ENCODE measurements at places on chromosomes 4 and X.

- DNase-seq = no peak
These were observed 35.5 kb downstream of the EREG start for GRCh38 chr4:74400395-74400794.

DNA sequence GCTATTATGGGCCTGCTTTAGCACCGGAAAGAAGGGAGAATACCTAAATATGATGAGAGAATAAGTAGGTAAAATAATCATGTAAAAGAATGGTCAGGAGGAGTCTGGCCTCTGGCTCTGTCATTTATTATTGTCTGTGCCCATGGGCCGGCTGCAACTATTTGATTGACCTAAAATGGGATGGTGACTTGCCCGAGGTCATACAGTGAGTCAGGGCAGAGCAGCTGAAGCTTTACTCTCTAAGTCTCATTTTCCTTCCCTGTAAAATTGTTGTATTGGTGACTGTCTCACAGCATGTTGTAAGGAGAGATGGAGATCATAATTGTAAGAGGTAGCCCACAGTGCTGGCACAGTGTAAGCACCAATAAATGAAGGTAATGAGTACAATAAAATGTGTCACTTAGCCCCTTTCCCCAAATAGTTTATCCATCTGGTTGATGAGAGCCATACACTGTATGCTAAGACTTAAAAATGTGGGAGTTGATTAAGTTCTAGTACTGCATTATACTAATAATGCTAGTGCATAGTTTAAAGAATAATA lies 39.6 kb downstream of the RUFY3 start:
- no peak for DNase-seq

DNA sequence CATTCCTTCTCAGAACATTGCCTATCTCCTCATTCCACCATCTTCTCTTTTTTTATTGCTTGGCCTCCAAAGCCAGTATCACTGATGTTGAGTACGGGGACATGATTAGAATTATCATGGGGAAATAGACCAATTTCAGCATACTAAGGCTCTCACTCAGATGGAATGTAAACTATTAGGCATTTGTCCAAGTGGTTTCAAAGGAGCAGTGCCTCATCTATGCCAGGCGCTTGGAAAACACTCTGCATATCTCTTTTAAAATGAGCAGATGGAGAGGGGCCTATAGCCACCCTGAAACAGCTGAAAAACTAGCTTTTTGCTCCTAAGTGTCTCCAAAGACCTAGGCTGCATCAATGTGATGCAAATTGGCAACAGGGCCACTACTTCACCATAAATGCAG lies 150.8 kb upstream of the DIPK2B start:
- DNase-seq = no peak

DNA sequence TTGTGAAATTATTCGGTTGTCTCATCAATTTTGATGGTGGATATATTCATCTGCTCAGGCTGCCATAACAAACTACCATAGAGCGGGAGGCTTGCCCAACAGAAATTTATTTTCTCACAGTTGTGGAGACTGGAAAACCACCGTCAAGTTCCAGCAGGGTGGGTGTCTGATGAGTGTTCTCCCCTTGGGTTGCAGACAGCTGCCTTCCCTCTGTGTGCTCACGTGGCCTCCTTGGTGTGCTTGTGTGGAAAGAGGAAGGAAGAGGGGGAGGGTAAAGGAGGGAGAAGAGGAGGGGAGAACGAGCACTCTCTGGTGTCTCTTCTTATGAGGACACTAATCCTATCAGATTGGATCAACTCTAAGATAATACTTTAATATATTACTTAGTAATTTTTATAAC lies 123.8 kb upstream of the TEX13D start:
- DNase-seq = no peak

GRCh38 chr4:11931266-11931820 lies 502.6 kb upstream of the HS3ST1 start:
- DNase-seq = no peak

DNA sequence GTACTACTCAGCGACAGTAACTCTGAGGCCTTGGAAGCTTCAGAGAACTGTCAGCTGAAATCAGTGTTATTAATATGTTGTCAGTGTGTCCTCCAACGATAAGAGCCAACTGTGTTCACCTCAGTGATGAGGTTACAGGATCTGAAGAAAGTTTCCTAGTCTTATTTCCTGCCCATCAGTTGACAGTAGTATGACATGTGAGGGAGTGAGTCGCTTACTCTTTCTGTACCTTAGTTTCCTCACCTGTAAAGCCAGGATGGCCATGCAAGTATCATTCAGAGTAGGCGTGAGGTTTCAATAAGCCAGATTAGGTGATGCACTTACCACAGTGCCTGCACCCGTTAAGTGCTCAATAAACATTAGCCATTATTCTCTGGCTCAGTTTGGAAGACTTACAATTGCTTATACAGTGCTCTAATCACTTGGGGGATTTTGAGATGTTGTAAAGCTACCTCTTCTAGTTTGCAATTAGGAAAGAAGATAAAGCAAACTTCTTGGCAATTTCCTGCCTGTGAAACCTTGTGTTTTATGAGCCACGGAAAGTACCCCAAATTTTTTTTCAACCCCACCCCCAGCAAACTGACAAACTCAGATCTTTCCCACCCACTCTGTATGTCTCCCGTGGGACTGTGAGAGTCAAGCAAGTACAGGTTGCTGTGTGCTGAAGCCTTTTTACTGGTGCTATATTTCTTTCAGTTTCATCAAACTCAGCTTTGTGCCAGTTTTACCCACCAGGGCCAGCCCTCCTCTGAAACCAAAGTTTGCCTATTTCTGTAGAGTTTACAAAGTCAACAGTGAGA lies 62.2 kb downstream of the ANXA3 start:
- no peak for DNase-seq

GRCh38 chrX:1492421-1493012 lies 39.8 kb upstream of the ASMTL start:
- no peak for DNase-seq

GRCh38 chr4:122522944-122523343 lies 66.4 kb upstream of the IL2 start:
- DNase-seq = no peak

- DNase-seq = no peak
These were observed 45.0 kb downstream of the NAF1 start for GRCh38 chr4:163121689-163122088.

DNA sequence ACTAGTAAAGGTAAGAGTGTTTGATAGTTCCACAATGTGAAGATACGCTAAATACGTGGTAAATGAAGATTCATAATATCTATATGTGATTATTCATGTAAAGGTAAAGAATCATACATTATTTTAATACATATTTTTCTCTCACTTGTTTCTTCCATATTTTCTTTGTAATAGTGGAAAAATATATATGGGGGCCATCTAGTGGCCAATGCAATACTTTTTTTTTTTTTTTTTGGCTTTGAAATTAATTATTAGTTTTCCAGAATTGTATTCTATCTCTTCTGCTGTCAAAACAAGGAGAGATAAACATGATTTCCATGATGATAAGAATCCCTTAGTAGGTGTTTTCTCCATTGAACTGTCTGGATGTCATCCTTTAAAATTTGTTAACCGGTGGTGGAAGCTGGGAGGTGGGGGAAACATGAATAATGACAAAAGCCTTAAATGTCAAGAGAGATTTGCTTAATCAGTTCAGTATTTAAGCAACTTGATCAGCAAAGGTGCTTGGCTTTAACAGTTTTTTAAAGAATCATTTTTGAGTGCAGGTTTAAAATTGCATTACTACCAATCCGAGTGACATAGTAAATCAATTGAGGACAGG lies 508.7 kb upstream of the HTR2C start:
- DNase-seq = peak; percentile 2
